Activated CD4-positive, alpha-beta T cell treated with anti-CD3 and anti-CD28 coated beads, Interleukin-2, amount 50 U/mL, for 24 hours (primary cell): ENCODE measurements at places on chromosomes 13 and 19.

GRCh38 chr13:36666477-36667229 lies 7.2 kb upstream of the SERTM1 start:
- DNase-seq = no peak

- DNase-seq = no peak
Observed at GRCh38 chr13:98273824-98274742, 97.0 kb upstream of the RNF113B start.

DNA sequence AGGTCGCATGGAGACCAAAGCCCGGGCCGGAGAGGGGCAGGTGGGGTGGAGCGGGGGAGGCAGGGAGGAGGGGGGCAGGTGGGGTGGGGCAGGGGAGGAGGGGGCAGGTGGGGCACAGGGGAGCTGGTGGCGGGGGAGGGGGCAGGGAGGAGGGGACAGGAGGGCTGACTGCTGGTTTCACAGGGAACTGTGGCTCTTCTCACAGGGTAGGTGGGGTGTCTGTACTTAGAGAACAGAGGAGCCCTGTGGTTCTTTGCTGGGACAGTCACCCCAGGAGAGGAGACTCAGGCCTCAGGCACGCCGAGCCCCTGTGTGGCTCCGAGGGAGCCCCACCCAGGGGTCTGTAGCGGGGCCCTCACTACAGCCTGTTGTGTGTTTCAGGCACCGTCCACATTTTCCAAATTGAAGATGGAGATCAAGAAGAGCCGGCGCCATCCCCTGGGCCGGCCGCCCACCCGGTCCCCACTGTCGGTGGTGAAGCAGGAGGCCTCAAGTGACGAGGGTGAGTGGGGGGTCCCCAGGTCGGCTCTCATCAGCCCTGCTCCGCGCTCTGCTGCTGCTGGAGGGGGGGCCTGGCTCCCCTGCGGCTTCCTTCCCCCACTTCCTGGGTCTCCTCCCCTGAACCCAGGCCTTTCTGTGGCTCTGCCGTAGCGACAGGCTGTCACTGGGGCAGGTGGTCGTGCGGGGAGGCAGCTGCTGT lies 162.7 kb downstream of the KDM4B start:
- no peak for DNase-seq

GRCh38 chr19:41408256-41408655 lies 10.6 kb downstream of the BCKDHA start:
- no peak for DNase-seq

- peak; percentile 99 for DNase-seq
Observed at GRCh38 chr19:3762501-3763459, at the start of gene MRPL54. Gene MRPL54 (plus strand): TSS chr19:3762682. CDS start chr19:3762701, 19 bp downstream.

DNA sequence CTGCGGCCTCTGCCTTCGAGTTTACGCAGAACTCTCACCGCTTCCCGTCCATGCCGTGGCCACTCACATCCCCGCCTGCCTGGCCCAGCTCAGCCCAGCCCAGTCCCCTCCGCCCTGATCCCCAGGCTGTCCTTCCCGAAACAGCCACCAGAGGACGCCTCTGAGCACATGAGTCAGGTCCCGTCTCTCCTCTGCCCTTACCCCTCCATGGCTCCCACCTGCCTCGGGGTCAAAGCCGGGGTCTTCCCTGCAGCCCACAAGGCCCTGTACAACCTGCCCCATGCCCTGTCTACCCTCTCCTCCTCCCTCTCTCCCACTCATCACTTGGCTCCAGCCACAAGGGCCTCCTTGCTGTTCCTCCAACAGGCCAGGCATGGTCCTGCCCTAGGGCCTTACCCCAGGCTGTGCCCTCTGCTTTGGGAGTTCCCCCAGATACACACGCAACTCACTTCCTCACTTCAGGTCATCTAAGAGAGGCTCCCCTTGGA lies 8.1 kb upstream of the SEMA6B start:
- DNase-seq = no peak
